Right atrium auricular region (tissue), 2 donors: ENCODE measurements at places on chromosomes 4 and X. TPM values are rescaled to one million over a fixed set of nuclear protein-coding genes. Genes with fewer than 3 reads are reported as not detected.

DNA sequence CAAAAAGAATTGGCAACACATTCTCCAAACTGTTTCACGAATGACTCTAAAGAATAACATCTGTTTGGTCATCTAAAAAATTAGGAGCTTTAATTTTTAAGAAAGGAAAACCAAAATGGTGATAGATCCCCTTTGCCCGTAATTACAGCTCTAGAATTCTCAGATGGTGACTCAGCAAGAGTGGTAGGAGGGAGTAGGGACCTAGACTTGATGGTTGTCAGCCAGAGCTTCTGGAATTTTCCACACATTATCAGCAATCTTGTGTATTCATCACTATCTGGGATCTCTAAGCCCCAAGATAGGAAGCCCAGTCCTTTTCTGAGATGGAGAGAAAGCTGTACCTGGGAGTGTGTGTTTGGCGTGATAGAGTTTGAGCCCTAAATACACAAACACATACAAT, 103.9 kb upstream of the RAB40AL start:
- no peak for DNase-seq

DNA sequence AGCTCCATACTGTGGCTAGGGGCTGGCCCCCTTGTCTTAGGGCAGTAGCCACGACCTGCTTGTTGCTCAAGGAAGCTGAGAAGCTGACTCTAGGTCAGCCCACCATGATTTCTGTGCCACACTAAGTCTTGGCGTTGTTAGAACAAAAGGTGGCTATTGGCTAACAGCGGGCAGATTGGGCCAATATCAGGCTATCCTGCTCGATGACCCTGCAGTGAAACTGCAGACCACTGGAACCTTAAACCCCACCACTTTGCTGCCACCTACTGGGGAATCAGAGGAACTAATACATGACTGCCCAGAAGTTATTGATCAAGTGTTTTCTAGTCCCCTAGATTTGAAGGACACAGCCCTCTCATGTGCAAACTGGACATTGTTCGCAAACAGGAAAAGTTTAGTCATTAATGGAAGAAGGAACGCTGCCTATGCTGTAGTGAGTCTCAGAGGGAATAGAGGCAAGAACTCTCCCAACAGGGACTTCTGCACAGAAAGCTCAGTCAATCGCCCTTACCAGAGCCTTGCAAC, 17.0 kb upstream of the PAPSS1 start:
- no peak for DNase-seq

GRCh38 chr4:88854481-88854880, 156.9 kb upstream of the NAP1L5 start:
- DNase-seq, result no peak

DNA sequence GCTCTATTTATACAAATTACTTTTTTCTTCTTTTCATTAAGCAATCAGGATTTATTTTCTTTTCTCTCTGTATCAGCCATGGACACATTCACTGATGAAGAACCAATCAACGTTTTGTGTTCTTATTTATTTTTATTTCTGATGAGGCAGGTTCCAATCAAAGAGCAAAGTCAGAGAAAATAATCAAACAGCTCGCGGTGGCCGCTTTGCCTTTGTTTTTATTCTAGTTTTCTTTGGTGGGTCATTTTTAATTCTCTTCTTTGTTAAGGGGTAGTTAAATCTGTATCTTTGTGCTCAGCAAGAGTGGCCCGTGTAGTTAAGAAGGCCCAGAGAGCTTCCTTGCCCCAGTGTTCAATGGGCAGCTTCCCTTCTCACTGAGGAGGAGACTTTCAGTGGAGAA, 71.4 kb downstream of the FBXO8 start:
- DNase-seq, result no peak

DNA sequence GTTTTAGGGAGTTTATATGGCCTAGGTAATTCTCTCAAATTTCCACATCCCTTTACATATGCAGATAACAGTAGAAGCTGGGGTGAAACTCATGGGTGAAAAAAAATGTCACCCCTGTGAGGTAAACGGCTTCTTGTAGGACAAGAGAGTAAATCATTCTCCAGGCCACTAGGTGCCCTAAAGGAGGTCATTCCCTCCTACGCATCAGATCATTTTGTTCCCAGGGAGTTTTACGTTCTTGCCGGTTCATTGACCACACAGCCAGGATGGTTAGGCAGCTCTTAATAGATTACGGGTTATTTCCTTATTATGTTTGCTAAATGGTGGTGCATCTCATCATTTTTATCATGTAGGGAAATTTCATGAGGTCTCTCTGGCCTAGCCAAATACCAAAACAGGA, 225.8 kb upstream of the NOCT start:
- DNase-seq, result no peak

- DNase-seq, result no peak
Observed at GRCh38 chrX:6464726-6465125, 70.2 kb downstream of the VCX3A start.

DNA sequence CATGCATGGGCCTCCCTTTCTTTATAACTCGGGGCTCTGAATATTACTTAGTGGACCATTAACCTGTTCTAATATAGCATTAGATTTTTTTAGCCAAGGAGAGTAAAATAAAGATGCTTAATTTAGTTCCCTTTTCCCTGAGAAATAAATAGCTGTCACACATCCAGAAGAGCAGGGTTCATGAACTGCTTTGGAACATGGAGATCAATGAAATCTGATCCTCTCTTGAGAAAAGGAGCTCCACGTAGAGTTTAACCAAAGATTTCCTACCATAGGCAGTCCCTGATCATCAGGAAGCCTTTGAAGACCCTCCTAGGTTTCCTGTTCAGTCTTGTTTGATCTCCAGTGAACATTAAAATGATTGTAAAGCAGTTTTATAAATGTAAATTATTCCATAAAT, 8.5 kb upstream of the PCDH19 start:
- DNase-seq, result no peak

GRCh38 chrX:103498786-103499185, 20.5 kb downstream of the RAB40A start:
- no peak for DNase-seq

GRCh38 chr4:119898211-119898610, 168.4 kb downstream of the MAD2L1 start:
- no peak for DNase-seq

DNA sequence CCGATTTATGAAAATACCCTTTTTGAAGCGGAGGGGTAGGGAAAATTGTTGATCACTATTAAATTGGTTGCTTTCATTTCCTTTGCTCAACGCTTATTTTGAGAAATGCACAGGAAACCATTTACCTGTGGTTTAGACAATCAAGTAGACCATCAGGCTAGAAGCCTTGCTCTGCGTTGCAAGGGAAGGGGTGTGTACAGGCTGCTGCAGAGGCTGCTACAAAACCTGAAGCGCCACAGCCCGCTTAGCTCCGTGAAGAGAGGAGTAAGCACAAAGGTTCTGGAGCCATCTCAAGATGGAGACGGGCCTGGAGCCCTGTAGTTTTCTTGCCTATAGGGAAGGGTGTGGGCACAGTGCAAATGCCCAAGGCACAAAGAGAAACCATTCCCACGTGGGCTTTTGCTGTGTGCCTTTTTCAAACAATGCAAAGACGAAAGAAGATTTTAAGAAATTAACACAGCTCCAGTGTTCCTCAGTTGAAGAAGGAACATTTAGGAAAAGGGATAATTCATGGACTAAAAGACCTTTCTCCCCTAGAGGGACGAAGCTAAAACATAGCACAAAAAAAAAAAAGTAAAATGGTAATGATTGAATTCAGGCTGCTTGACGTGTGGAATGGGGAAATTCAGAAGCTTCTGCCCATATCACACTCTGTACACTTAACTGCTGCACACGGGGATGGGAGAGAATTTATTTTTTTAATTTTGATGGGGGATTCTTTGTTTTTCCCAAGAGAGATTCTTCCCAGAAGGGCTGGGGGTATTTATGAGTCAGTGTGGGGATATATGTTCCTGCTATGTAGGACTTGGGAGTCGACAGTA, 3.5 kb downstream of the TMSB4X start:
- peak; percentile 69 for DNase-seq

GRCh38 chr4:185287031-185287430, 77.6 kb downstream of the SNX25 start:
- DNase-seq, result no peak

DNA sequence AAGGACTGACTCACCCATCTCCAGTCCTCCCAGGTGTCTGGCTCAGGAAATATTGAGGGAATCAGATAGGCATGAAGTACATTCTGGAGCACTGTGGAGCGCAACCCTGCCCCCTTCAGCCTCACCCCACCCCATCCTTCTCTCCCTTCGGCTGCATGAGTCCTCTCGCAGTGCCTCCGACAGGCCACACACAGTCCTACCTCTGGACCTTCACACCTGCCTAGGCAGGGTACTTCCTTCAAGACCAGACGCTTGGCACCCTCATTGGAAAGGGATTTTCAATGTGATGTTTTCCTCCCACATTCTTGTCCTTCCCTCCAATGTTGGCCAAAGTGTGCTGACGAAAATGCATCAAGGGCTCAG, 26.8 kb upstream of the PPP2R2C start:
- no peak for DNase-seq

DNA sequence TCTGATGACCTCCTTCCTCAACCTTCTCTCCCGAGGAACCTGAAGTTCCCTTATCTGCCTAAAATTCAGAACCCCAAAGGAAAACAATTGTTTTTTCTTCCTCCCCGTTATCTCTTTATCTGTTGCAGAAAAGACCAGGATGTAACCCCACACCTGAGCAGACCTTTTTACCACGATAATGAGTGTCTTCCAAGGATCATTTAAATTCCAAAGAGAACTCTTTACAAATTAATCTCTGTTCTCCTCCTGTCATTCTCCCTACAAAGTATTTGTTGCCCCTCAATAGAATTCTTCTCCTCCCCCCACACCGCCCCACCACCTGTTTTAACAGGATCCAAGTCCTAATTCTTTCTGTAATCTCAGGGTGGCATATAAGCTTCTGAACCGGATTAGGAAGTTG, 78.5 kb upstream of the NLGN4X start:
- no peak for DNase-seq

GRCh38 chr4:133157460-133158160, 8.5 kb downstream of the PCDH10 start:
- DNase-seq, result no peak

- DNase-seq, result no peak
Observed at GRCh38 chr4:24742773-24743172, 52.6 kb upstream of the SOD3 start.

- no peak for DNase-seq
Observed at GRCh38 chr4:155544547-155544946, 122.1 kb upstream of the GUCY1A1 start.

DNA sequence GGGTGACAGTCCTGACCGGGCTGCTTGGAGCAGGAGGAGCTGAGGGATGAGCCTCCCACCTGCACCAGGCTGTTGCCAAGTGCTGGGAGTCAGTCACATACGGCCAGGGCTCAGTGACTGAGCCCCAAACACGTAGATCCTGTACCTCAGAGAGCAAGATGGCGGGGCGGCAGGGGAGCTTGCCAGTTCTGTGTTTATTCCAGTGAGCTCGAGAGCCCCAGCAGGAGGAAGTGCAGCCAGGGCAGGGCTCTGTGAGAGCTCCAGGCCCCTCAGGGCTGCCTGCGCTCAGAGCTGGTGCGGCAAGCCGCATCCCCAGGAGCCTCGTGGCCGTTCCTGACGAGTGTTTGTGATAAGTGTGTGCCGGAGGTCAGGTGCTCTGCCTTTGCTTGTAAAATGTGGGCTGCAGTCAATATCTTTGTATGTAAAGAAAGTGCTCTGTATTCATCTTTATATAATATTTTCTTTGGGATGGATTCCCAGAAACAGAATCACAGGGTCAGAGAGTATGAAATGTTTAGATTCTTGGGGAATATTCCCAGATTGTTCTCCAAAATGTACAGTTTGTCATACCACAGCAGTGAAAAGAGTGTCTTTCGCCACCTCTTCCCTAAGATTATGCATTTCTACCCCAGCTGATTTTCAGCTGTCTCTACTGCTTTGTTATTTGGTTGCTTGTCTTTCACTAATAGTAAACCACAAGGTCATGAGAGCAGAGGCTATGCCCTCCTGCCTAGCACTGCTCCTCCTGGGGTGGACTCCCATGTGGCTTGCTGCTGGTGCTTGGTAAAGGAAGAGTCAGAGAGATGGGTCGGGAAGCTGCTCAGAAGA, 50.3 kb downstream of the NELFA start:
- DNase-seq, result no peak

GRCh38 chrX:23394421-23394820, 59.8 kb downstream of the PTCHD1 start:
- no peak for DNase-seq

DNA sequence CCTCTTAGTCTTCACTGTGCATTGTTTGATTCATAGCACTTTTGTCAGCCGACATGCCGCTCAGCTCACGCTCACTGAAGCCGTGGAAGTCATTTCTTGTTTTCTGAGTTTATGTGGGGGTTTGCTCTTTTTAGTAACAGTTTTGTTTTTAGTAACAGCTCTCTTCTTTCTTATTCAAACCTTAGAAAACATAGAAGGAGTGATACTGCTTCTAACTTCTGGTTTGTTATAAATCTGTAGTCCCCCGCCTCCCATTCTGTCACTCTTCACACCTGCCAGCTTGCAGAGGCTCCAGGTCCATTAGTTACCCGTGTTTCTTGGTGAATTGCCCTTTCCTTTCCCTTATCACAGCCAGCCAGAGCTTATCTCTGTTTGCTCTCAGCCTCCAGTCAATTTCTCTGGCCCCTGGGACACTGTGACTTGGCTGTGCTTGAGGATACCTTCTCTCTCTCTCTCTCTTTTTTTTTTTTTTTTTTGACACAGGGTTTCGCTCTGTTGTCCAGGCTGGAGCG, 50.5 kb downstream of the GRK4 start:
- DNase-seq, result no peak

DNA sequence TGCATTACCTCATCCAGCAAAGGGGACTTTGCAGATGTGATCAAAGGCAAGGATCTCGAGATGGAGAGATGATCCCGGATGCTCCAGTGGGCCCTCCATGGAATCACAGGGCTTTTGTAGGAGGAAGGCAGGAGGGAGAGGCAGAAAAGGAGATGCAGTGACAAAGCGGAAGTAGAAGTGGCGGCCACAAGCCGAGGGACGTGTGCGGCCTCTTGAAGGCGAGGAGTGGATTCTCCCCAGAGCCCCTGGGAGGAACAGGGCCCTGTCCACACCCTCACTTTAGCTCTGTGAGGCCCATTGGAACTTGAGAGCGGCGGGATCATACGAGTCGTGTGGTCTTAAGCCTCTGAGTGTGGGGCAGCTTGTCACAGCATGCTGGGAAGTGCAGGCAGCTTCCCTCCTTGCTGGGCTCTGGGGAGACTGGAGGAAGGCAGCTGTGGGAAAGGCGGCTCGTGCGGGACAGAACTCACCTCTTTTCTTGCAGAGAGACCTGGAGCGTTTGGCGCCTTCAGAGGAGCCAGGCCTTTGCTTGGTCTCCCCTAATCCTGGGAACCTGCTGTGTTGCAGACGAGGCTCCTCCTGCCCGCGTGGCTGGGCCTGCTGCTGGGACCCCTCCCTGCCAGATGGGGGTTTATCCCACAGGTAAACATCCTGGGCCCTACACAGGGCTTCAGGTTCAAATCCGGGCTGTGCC, 10.2 kb downstream of the SH3TC1 start:
- DNase-seq, result no peak

GRCh38 chrX:13467243-13467642, 102.2 kb upstream of the EGFL6 start:
- DNase-seq, result no peak

GNRHR gene
- total RNA-seq, result not detected

GLUD2 gene
- 0.59 TPM for total RNA-seq

EDA2R gene
- total RNA-seq, result 0.83 TPM

MUC7 gene
- not detected for total RNA-seq

PCSK1N gene
- total RNA-seq, result 12.5 TPM

TMEM129 gene
- total RNA-seq, result 59.0 TPM

CLDN2 gene
- total RNA-seq, result not detected

MTNR1A gene
- not detected for total RNA-seq
